ENCODE measurements at places on chromosomes 3 and 15.

DNA sequence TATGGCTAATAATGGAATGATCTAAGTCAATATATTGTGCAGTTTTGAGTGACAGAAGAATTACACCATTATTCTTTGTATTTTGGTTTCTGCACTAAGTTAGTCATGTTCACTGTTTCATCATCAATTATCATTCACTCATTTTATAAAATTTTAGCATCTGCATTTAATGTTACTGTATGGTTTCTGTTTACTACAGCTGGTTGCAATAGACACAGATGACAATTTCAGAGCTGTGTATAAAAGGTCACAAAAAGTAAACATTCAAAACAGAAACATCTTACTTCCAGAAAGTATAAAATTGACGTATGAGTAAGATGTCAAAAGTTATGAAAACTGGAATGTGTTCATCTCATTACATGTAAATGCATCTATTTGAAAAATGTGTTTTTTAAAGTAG is 111.1 kb upstream of the GBE1 start:
- DNase-seq, result no peak

DNA sequence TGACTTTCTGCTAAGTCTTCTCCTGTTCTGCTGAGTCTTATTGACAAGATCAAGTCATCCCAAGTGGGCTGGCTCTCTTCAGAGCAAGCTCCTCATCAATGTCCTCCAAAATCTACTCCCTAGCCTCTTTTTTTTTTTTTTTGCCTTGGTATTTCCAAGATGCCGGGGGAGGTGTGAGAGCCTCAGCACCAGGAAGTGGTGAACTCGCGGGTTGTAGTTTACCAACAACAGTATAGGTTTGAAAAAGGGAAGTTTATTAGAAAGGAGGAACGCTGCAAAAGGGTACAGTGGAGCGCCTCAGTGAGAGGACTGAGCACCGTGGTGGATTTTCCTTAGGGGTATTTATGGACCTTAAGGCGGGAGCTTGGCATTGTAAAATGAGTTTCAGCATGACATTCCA is 94.3 kb upstream of the SGO1 start:
- DNase-seq, result no peak

DNA sequence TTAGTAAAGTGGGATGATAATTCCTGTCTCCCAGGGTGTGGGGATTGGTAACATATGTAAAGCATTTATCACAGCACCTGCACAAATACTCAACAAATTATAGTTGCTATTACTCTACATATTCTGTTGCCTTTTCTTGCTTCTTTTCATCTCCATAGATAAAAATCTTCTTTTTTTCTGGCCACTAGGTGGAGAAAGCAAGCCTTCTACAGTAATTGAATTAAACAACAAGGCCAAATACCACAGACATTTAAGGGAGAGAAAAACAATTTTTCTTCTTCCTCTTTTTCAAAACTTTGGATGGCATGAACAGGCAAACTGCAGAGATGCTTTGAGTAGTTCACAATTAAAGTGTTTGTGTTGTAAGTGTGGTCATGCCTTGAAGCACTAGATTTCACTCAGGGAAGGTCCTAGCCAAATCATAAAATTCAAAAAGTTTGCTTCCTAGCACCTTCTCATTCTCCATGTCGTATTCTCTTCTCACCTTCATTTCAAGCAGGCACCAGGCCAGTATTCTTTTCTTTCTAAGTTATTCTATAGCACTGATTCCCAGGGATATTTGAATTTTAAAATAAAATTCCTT is 493.4 kb upstream of the TGFBR2 start:
- DNase-seq, result peak; percentile 31

GRCh38 chr3:15327941-15328340 is 4.4 kb downstream of the SH3BP5 start:
- DNase-seq, result no peak

DNA sequence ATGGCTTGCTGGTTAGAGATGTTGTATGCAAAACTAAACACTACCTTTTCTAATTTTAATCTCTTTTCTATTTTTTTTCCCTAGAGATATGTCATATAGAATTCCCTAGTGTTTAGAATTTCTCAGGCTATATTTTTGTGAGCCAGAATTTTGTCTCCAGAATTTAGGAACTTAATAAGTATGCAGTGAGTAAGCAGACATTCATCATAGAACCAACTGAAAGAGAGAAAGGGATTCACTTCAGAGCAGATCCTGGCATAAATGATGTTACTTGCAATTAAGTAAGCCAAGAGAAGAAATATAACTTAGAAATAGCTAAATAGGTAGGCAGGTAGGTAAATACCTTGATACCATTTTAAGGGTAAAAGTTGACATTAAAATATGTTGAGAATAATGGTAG is 288.9 kb downstream of the ZNF385D start:
- no peak for DNase-seq

- DNase-seq, result peak; percentile 28
Observed at GRCh38 chr3:114112696-114113095, 56.2 kb downstream of the QTRT2 start.

- DNase-seq, result peak; percentile 71
Observed at GRCh38 chr3:143538577-143538981, 309.7 kb downstream of the SLC9A9 start.

DNA sequence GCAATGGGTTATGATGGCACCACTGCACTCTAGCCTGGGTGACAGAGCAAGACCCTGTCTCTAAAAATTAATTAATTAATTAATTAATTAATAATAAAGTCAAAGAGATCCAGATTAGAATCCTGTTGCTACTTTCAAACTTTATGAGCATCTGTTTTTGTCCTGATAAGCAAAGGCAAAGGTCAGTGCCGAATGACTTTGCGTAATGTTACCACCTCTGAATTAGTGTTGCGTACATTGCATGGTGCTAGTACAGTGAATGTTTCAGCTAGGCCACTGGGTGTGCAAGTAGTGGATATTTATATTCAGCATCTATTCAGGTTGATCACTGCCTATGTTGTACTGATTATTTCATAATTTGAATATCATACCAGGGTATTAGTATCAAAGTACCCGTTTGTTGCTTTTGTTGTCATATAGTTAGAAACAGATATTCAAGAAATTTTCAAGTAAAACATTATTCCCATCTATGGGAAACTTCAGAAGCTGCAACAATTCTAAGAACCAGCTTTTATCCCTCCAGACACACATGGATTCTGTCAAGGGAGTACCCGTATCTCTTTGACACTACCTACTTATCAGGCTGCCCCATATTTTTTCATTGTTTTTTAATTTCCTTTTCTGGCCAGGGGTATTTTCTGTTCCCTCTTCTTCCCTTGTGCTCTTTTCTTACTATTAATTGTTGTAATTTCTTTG is 127.1 kb upstream of the GRM7 start:
- no peak for DNase-seq

DNA sequence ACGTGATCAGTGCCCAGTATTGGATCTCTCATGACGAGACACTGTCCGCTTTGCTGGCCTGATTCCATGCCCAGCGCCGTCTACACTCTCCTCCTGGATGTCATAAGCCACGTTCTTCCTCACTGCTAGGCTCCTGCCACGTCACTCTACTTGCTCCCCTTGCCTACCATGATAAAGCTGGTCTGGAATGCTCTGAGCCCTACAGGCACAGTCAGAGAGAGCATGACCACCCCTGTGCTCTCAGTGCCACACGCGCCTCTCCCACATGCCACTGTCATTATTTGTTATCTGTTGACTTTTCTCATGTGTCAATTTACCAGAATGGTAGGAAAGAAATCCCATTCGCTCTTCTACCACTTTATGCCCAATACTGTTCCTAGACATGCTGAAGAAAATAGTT is 148.6 kb downstream of the ANO10 start:
- no peak for DNase-seq

- no peak for DNase-seq
Observed at GRCh38 chr3:4665197-4665596, 172.0 kb downstream of the ITPR1 start.

DNA sequence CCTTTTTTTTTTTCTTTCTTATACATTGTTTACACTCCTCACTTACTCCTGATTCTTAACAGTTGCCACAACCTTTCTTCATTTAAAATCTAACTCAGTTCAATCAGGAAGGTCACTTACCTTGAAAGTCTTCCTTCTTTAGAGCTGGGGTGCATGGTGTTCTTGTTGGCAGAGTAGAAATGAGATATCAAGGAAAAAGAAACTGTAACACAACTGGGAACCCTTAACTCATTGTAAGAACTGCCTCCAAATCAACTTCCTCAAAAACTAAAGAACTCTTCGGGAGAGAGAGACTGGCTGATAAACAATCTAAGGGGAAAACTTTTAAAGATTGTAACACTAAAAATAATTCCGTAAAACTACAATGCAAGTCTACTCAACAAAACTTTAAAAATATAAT is 1.4 kb upstream of the APPL1 start:
- no peak for DNase-seq

DNA sequence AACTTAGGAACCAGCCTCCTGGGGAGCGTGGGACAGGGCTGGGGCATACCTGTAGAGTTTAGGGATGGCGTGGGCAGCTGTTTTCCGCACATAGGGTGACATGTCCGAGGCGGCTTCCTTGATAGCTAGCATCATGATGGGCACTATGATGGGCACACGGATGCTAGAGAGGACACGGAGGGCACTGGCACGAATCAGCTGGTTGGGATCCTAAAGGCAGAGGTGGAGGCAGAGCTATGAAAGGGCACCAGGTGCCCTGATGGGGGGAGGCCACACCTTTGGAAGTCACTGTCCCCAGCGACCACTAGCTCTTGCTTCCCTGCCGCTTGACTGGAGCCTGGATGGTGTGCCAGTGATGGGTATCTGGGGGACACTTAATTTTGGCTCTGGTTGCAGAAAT is 28.3 kb downstream of the AP3B2 start:
- DNase-seq, result no peak

- no peak for DNase-seq
Observed at GRCh38 chr3:193894121-193894863, 241.7 kb upstream of the HES1 start.

DNA sequence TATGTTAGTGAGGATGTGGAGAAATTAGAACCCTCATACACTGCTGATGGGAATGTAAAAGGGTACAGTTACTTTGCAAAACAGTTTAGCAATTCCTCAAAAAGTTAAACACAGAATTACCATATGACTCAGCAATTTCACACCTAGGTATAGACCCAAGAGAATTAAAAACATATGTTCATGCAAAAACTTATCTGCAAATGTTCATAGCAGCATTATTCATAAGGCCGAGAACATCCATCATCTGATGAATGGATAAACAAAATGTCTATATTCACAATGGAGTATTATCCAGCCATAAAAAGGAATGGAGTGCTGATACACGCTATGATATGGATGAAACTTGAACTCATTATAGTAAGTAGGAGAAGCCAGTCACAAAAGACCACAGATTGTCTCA is 10.3 kb downstream of the SEC13 start:
- DNase-seq, result peak; percentile 58

DNA sequence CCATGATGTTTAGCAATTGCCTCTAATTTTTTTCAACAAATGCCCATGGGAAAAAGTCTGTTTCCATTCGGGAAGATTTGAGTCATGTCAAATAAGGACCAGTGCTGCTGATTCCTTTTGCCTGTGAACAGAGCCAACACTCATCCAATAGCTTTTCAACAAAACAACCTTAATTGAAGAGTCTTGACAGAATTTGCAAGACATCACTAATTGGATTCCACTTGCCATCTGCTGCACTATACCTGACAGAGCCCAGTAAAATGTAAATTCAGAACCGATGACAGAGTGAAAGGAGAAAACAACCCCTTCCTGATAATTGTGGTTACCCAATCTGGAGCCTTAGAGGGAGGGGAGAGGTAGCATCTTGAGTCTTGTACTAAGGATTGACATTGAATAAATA is 426.7 kb downstream of the AGBL1 start:
- DNase-seq, result no peak

- DNase-seq, result no peak
Observed at GRCh38 chr3:17076940-17077605, 192.3 kb downstream of the PLCL2 start.

- DNase-seq, result peak; percentile 52
Observed at GRCh38 chr3:120559242-120560061, 36.7 kb upstream of the NDUFB4 start.

DNA sequence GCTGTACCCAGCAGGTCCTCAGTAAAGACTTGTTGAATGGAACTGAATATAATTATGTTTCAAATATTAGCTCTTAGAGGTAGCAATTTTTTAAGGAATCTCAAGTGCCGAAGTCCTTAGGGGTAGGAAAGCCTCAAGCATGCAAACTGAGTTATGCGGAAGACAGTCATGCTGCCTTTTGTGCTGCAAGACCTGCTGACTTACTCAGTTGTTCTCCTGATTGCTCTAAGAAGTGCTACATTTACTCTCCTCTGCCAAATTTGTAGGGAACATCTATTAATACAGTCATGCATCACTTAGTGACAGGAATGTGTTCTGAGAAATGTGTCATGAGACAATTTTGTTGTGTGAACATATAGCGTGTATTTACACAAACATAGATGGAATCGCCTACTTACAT is 325.6 kb upstream of the AZI2 start:
- DNase-seq, result no peak

DNA sequence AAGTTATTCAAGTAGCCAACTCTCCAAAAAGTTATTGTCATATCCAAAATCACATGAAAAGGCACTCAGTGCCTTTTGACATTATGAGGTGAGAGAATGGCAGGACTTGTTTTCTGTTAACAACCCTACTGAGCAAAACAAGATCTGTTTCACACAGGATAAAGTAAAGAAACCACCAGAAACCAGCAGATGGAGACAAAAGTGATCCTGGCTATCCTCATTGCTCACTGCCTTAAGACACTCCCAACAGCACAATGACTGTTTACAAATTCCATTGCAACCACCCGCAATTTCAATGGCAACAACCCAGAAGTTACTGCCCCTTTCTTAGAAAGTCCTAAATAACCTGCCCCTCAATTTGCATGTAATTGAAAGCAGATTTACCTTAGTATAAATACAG is 352.6 kb upstream of the NDN start:
- DNase-seq, result no peak

GRCh38 chr3:13714251-13714916 is 165.5 kb downstream of the FBLN2 start:
- no peak for DNase-seq

DNA sequence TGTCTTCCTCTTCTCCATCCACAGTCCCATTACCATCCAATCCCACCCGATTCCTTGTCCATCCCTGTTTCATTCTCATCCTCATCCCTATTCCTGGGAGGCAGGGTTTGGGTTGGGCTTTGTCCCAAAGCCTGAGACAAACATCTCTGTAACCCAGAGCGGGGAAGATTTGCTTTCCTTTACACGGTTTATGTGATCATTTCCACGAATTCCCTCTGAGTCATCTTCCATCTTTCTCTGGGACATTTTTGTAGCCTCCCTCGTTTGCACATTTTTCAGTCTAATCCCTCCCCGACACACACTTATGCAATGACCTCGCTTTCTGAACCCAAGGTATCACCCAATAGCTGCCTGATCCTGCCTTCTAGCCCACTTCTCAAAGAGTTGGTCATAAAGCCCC is 22.8 kb downstream of the DUOX2 start:
- DNase-seq, result peak; percentile 13
